ENCODE measurements at places on chromosomes 1 and 21. TPM values are rescaled to one million over a fixed set of nuclear protein-coding genes. Genes with fewer than 3 reads are reported as not detected.

DNA sequence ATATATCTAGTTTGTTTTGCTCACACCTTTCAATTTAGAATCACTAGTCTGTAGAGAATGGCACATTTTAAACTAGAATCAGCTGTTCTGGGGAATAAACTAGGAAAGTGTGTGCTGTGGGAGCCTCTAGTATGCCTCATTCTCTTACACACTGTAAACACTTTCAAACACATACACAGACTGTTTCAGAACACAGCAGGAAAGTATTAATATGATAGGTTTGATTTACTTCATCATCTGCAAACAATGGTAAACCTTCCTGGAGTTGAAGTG lies 67.1 kb upstream of the ABCG1 start:
- no peak for DNase-seq

DNA sequence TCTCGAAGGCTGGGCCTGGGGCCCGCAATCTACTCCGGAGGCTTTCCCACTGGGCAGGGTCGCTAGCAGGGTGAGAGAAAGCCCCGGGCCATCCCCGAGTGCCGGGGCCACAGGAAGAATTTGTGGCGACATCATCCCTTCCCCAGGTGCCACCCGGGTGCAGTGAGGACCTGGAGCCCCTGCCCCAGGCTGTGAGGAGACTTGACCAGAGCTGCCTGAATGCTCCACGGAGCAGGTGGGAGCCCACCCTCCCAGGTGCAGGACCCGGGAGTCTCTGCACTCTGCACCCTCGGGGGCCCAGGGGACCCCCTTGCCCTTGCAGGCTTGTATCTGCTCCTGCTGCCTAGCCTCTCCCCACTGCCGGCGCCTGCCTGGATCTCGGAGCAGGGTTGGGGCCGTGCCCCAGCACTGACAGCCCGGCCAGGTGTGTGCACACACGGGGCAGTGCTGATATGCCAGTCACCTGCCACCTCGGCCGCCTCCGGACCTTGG lies 67.5 kb upstream of the RGS7 start:
- no peak for DNase-seq

- DNase-seq = no peak
These were observed 1201.9 kb downstream of the BRINP3 start for GRCh38 chr1:189275796-189276195.

DNA sequence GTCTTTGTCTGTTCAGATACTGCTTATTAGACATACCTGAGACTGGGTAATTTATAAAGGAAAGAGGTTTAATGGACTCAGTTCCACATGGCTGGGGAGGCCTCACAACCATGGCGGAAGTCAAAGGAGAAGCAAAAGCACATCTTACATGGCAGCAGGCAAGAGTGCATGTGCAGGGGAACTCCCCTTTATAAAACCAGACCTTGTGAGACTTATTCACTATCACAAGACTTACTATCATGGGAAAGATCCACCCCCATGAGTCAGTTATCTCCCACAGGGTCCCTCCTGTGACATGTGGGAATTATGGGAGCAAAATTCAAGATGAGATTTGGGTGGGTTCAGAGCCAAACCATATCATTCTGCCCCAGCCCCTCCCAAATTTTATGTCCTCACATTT lies 7.1 kb upstream of the PSMA5 start:
- DNase-seq = no peak

DNA sequence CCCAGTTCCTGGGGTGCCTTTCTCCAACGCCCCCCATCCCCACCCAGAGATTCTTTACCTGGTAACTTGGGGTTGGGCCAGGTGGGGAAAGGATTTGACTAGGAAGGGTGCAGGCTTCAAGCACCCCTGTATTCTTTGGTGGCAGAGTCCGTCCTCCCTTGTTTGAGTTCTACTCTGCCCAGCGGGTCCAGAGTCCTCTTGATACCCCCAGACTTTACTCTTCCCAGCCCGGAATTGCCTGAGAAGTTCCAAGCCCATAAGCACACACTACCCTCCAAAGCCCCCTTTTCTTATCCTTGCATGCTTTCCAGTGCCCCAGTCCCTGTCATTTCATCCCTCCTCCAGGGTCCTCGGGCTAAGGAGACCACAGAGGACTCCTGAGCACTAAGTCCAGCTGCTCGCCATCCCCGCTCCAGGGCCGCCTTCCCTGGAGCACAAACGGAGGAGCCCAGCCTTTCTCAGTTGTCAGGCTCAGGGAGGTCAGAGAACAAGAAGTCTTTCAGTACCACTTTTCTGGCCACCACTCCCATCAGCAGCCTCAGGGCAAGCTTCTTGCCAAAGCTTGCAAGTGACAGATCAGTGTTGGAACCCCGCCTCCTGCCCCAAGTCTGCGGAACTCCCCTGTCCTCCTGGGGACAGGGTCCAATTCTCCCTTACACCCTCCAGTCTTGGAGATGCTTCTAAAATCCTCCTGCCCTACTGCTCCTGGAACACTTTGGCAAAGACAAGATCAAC lies 12.2 kb downstream of the SLC45A3 start:
- no peak for DNase-seq

DNA sequence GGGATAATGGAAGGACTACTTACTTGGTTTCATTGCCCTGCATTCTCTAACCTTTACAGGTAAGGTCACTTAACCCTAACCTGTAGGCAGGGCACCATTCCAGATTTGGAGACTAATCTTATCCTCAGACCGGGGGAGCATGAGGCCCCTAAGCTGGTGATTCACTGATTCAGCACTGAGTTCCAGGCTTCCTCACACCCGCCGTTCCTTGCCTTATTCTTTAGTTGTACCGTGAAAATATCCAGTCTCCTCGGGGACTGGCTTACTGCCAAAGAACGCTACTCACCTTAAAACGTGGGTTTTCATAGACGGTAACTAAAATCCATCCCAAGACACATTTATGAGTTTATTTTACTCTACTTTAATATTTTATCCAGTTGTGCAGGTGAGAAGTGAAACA lies 44.3 kb upstream of the COL24A1 start:
- no peak for DNase-seq

DNA sequence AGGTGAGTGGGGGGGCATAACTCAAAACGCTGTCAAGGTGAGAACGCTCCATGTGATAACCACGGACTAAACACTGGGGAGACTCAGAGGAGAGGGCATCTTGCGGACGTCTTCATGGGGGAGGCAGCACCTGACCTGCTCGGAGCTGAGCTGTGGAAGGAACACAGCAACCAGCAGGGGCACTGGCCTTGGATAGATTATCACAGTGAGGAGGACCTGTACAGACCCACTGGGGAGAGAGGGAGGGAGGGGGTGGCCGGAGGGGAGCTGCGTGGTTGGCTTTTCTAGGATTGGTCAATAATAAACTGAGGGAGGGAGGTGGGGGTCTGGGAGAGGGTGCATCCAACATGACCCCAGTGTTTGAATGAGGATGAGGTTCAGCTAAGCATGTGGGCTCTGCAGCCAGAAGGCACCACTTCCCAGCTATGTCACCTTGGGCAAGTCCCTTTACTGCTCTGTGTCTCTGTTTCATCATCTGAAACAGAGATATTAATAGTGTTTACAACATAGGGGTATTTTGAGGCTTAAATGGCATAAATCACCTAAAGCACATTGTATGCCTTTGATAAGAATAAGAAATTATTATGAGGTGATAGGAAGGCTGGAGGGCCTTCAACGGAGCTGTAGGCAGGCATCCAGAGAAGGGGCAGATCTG lies 123.3 kb downstream of the GRIK3 start:
- DNase-seq = no peak

- DNase-seq = peak; percentile 89
These were observed at the start of gene NT5C1A for GRCh38 chr1:39671793-39672550. NT5C1A (minus strand) TSS chr1:39672107; CDS start chr1:39672038, 69 bp downstream.

- no peak for DNase-seq
These were observed 8.7 kb downstream of the ETS2 start for GRCh38 chr21:38814126-38815059.

The FMO5 gene
- polyA plus RNA-seq = 0.50 TPM

GRCh38 chr1:103363008-103363365 lies 162.5 kb upstream of the RNPC3 start:
- DNase-seq = no peak

The DENND2C gene
- 0.03 TPM for polyA plus RNA-seq
